ENCODE measurements at places on chromosomes 13 and 19.
A peak's percentile ranks its signal among the peaks of the same experiment; 100 is the strongest.

- no peak for DNase-seq
These were observed 72.1 kb downstream of the KATNAL1 start for GRCh38 chr13:30235216-30235615.

DNA sequence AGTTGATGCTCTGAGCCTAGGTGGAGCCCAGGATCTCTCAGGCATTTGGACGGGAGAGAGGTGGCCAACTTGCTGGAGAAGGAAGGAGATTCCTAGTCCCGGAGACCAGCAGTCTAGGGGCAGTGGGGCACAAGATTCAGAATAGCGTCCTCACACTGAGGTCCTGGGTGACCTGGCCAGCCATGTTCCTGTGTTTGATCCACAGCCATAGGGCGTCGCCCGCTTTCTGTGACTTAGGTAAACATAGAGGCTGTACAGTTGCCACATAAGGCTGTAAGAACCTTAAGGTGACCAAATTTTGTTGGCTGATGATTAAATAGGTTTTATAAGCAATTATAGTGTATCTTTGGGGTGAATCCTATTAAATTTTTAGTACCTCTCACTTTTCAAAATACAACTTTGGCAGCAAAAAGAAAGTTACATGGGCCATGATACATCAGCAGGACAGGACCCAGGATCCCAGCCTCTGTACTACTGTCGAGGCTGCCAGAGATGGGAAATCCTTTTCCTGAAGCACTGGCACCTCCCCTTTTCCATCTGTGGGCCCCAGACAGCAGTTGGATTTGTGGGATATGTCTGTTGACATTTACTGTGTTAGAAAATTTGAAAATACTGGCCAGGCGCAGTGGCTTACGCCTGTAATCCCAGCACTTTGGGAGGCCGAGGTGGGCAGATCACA, 37.5 kb downstream of the TSSK6 start:
- DNase-seq: no peak

- DNase-seq: no peak
These were observed 118.1 kb downstream of the TNFRSF19 start for GRCh38 chr13:23688336-23688735.

- no peak for DNase-seq
These were observed 241.3 kb upstream of the IRS2 start for GRCh38 chr13:110027470-110028240.

- DNase-seq: peak; percentile 83
These were observed 6.8 kb upstream of the ARRDC2 start for GRCh38 chr19:18000915-18001776.
